ENCODE measurements at places on chromosomes 6 and 20. TPM values are rescaled to one million over a fixed set of nuclear protein-coding genes. Genes with fewer than 3 reads are reported as not detected.
A peak's percentile ranks its signal among the peaks of the same experiment; 100 is the strongest.

The CEP43 gene
- 33.4 TPM for total RNA-seq

The SLC12A5 gene
- 20.9 TPM for total RNA-seq

The ENPP4 gene
- total RNA-seq = 0.34 TPM

The FNDC11 gene
- 0.21 TPM for total RNA-seq

The KCNQ5 gene
- total RNA-seq = 17.8 TPM

The PLN gene
- not detected for total RNA-seq

The HSPA12B gene
- total RNA-seq = not detected

The SASH1 gene
- total RNA-seq = 19.2 TPM

- H3K36me3 ChIP-seq = no peaks in the 10 kb centered on the region
- DNase-seq = no peak
- no peaks in the 10 kb centered on the region for H3K4me1 ChIP-seq
- no peaks in the 10 kb centered on the region for H3K27me3 ChIP-seq
- no peak overlapping the region for H3K4me3 ChIP-seq
- H3K27ac ChIP-seq = no peak overlapping the region
Observed at GRCh38 chr6:107628878-107629277, 139.0 kb downstream of the SOBP start.

- no peaks in the 10 kb centered on the region for H3K4me1 ChIP-seq
- DNase-seq = no peak
- no peak overlapping the region for H3K27ac ChIP-seq
- H3K27me3 ChIP-seq = no peaks in the 10 kb centered on the region
- H3K4me3 ChIP-seq = no peak overlapping the region
- H3K36me3 ChIP-seq = no peaks in the 10 kb centered on the region
Observed at GRCh38 chr6:127608554-127609270, 31.7 kb downstream of the C6orf58 start.

DNA sequence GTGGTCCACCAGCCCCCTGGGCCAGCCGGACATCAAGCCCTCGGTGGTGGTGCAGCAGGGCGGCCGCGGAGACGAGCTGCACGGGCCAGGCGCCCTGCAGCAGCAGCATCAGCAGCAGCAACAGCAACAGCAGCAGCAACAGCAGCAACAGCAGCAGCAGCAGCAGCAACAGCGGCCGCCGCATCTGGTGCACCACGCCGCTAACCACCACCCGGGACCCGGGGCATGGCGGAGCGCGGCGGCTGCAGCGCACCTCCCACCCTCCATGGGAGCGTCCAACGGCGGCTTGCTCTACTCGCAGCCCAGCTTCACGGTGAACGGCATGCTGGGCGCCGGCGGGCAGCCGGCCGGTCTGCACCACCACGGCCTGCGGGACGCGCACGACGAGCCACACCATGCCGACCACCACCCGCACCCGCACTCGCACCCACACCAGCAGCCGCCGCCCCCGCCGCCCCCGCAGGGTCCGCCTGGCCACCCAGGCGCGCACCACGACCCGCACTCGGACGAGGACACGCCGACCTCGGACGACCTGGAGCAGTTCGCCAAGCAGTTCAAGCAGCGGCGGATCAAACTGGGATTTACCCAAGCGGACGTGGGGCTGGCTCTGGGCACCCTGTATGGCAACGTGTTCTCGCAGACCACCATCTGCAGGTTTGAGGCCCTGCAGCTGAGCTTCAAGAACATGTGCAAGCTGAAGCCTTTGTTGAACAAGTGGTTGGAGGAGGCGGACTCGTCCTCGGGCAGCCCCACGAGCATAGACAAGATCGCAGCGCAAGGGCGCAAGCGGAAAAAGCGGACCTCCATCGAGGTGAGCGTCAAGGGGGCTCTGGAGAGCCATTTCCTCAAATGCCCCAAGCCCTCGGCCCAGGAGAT is 1.0 kb downstream of the POU3F2 start:
- H3K27ac ChIP-seq = peak overlapping the region; percentile 74
- peak; percentile 57 for DNase-seq
- H3K4me3 ChIP-seq = peak overlapping the region; percentile 91
- H3K27me3 ChIP-seq = no peaks in the 10 kb centered on the region
- H3K36me3 ChIP-seq = peaks cover 6% of the 10 kb centered on the region
- H3K4me1 ChIP-seq = peaks cover 14% of the 10 kb centered on the region

GRCh38 chr6:167689751-167690150 is 137.0 kb upstream of the AFDN start:
- H3K27ac ChIP-seq = no peak overlapping the region
- no peaks in the 10 kb centered on the region for H3K27me3 ChIP-seq
- no peaks in the 10 kb centered on the region for H3K36me3 ChIP-seq
- no peak overlapping the region for H3K4me3 ChIP-seq
- DNase-seq = no peak

- no peaks in the 10 kb centered on the region for H3K36me3 ChIP-seq
- H3K4me3 ChIP-seq = no peak overlapping the region
- H3K4me1 ChIP-seq = no peaks in the 10 kb centered on the region
- peaks cover 17% of the 10 kb centered on the region for H3K27me3 ChIP-seq
- DNase-seq = no peak
- no peak overlapping the region for H3K27ac ChIP-seq
Observed at GRCh38 chr6:4100655-4101054, 21.7 kb upstream of the FAM217A start.

GRCh38 chr6:143677577-143677890 is 231 bp upstream of the PHACTR2 start:
- no peak overlapping the region for H3K27ac ChIP-seq
- peak overlapping the region; percentile 54 for H3K4me3 ChIP-seq
- no peak for DNase-seq
- H3K4me1 ChIP-seq = peaks cover 5% of the 10 kb centered on the region
- peaks cover 51% of the 10 kb centered on the region for H3K27me3 ChIP-seq
- no peaks in the 10 kb centered on the region for H3K36me3 ChIP-seq

DNA sequence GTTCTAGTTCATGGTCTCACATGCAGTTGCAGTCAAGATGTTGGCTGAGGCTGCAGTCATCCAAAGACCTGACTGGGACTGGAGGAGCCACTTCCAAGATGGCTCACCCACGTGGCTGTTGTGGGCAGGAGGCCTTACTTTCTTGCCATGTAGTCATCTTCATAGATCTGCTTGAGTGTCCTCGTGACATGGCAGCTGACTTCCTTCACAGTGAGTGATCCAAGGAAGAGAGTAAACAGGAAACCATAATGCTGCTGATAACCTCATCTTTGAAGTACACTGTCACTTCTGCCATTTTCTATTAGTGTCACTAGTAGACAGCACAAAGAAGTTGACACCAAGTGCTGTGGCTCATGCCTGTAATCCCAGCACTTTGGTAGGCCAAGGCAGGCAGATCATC is 40.1 kb upstream of the AKIRIN2 start:
- H3K27me3 ChIP-seq = no peaks in the 10 kb centered on the region
- H3K4me1 ChIP-seq = no peaks in the 10 kb centered on the region

GRCh38 chr6:116730513-116730912 is 35.0 kb downstream of the FAM162B start:
- no peak overlapping the region for H3K27ac ChIP-seq
- DNase-seq = no peak
- no peaks in the 10 kb centered on the region for H3K4me1 ChIP-seq
- H3K36me3 ChIP-seq = peaks cover 47% of the 10 kb centered on the region
- H3K4me3 ChIP-seq = no peak overlapping the region

DNA sequence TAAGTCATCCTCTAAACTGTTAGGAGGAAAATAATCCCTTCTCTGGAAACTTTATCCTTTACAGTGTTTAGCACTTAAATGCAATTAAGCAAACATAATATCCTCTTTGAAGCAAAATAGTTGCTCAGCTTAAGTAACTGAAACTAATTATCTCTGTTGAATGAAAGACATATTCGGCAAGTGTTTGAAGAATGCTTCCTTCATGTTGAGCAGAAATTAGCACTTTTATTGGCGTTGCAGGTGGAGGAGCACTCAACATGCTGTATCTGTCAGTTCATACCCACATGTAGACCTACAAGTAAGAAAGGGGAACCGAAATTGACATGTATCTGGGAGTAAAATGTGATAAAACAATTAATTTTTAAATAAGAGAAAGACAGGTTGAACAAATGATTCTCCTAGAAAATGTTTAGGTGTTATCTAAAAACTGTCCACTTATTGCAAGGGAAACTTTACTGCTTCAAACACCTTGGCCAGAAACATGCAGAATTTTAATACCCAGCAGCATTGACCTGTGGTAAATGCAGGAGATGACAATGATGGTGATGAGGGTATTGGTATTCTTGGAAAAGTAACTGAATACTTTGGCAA is 987.0 kb upstream of the MAP3K7 start:
- no peak overlapping the region for H3K27ac ChIP-seq
- DNase-seq = no peak
- no peaks in the 10 kb centered on the region for H3K27me3 ChIP-seq
- no peaks in the 10 kb centered on the region for H3K36me3 ChIP-seq

- no peak overlapping the region for H3K4me3 ChIP-seq
- DNase-seq = no peak
- peaks cover 6% of the 10 kb centered on the region for H3K4me1 ChIP-seq
Observed at GRCh38 chr6:41706876-41707564, 28.4 kb downstream of the TFEB start.

- H3K4me1 ChIP-seq = no peaks in the 10 kb centered on the region
- H3K36me3 ChIP-seq = no peaks in the 10 kb centered on the region
- H3K27me3 ChIP-seq = peaks cover 39% of the 10 kb centered on the region
- no peak overlapping the region for H3K4me3 ChIP-seq
- DNase-seq = no peak
- H3K27ac ChIP-seq = no peak overlapping the region
Observed at GRCh38 chr20:57869291-57869950, 159.6 kb upstream of the PMEPA1 start.

GRCh38 chr20:19968028-19968427 is 49.1 kb upstream of the NAA20 start:
- no peaks in the 10 kb centered on the region for H3K27me3 ChIP-seq
- H3K27ac ChIP-seq = no peak overlapping the region
- H3K36me3 ChIP-seq = no peaks in the 10 kb centered on the region
- H3K4me1 ChIP-seq = no peaks in the 10 kb centered on the region
- no peak for DNase-seq
- H3K4me3 ChIP-seq = no peak overlapping the region

DNA sequence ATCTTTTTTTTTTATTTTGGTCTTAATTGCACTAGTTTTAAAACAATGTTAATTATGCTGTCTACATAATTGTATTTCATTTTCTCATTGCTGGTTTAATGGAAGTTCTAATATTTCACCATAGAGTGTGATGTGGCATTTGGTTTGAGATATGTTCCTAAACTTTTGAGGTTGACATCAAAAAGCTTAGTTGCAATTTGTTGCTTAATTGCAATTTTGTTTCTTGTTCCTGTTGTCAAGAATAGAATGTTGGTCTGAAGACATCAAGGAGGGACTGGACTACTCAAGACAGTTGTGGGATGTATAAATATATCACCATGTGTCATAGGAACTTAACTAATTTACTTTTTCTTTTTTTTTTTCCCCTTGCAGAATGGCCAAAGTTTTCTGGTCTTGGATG is 12.5 kb downstream of the HSF2 start:
- H3K36me3 ChIP-seq = peaks cover 45% of the 10 kb centered on the region
- DNase-seq = no peak
- H3K27me3 ChIP-seq = no peaks in the 10 kb centered on the region
- no peak overlapping the region for H3K4me3 ChIP-seq
- no peak overlapping the region for H3K27ac ChIP-seq

- no peaks in the 10 kb centered on the region for H3K4me1 ChIP-seq
- H3K27ac ChIP-seq = no peak overlapping the region
- peaks cover 28% of the 10 kb centered on the region for H3K36me3 ChIP-seq
- no peaks in the 10 kb centered on the region for H3K27me3 ChIP-seq
Observed at GRCh38 chr20:57407541-57407956, 16.4 kb downstream of the RBM38 start.

- H3K36me3 ChIP-seq = no peaks in the 10 kb centered on the region
- DNase-seq = no peak
- H3K4me1 ChIP-seq = no peaks in the 10 kb centered on the region
- H3K4me3 ChIP-seq = no peak overlapping the region
- no peak overlapping the region for H3K27ac ChIP-seq
Observed at GRCh38 chr20:49297605-49298530, 20.0 kb upstream of the ZNFX1 start.

Measured in A673 (cell line).